ENCODE measurements at places on chromosomes 4 and X.

DNA sequence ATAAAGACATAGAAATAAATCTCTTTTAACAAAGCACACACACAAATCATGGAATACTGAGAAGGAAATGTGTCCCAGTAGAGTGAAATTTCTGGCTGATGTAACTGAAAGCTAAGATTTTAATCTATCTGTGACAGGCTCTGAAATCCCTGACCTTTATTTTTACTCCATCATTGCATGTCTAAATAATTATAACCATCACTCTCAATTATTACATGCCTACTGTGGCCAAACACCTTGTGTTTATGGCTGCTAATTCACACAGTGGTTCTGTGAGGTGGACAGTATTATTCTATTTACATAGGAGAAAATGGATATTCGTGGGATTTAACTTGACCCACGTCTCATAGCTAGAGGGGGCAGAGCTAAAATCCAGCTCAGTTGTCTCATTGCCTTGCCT is 438.1 kb downstream of the TLL1 start:
- no peak for DNase-seq

DNA sequence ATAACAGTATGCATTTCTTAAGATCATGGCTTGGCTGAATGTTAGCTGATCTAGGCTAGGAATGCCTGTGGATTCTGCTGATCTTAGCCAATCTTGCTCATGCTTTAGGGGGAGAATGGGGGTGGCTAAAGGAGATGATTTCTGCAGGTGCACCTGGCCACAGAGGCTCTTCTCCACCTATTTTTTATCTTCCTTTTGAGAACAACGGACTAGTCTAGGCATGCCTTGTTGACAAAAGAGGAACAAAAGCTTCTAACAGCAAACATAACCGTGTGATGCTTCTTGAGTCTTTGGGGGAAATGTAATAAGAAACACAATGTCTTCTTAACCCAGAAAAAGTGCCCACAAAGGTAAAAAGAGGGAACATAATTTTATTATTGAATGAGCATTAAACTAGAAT is 743.5 kb downstream of the ARAP2 start:
- DNase-seq = no peak

- DNase-seq = peak; percentile 10
Observed at GRCh38 chrX:41695426-41695825, 6.7 kb downstream of the GPR34 start.

DNA sequence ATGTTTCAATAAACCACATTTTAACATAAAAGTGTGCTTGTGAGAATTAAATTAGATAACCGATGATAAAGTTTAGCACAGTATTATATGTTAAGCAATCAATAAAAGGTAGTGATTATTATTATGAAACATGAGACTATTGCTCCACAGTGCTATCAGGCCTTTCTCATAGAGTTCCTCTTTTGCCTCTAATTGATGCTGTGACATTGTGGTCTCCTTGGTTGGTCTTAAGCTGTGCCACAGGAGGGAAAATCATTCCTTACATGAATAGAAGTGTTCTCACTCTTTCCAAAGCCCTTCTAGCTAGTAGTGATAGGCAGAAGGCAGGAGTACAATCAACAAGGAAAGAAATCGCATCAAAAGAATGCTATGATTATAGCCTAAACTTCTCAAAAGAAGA is 9.2 kb upstream of the PDHA2 start:
- DNase-seq = no peak

- no peak for DNase-seq
Observed at GRCh38 chr4:150694438-150694837, 112.5 kb downstream of the MAB21L2 start.

- DNase-seq = peak; percentile 41
Observed at GRCh38 chrX:53445977-53446376, 11.8 kb upstream of the HSD17B10 start.
